Activated CD4-positive, alpha-beta T cell treated with anti-CD3 and anti-CD28 coated beads, Interleukin-2, amount 10 ng/mL, durations not matched to agents 24 days and 14 days (primary cell): ENCODE measurements at places on chromosomes 4 and X. TPM values are rescaled to one million over a fixed set of nuclear protein-coding genes. Genes with fewer than 3 reads are reported as not detected.

The SHISA3 gene
- 0.09 and 0.23 TPM in 2 replicates for total RNA-seq

DNA sequence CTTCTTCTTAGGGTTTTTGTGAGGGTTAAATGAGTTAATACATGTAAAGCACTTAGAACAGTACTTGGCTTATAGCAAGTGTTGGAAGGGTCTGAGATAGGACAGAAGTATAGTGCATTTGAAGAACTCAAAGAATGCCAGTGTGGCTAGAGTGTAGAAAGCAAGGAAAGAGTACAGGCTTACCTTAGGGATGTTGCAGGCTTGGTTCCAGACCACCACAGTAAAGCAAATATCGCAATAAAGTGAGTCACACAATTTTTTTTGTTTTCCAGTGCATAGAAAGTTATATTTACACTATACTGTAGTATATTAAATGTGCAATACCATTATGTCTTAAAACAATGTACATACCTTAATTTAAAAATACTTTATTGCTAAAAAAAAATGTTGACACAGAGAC lies 41.3 kb downstream of the KIF4A start:
- H3K27me3 ChIP-seq, result no peaks in the 10 kb centered on the region
- no peak for DNase-seq
- H3K27ac ChIP-seq, result no peak overlapping the region

- no peaks in the 10 kb centered on the region for H3K36me3 ChIP-seq
- H3K27ac ChIP-seq, result no peak overlapping the region
- no peak overlapping the region for H3K4me3 ChIP-seq
- H3K4me1 ChIP-seq, result no peaks in the 10 kb centered on the region
- peak; percentile 59 for DNase-seq
- H3K27me3 ChIP-seq, result peaks cover 4% of the 10 kb centered on the region
These were observed 40.0 kb downstream of the RIPPLY1 start for GRCh38 chrX:106862972-106863688.

The SETD7 gene
- 18.5 and 19.6 TPM in 2 replicates for total RNA-seq

The USP17L11 gene
- not detected in 2 replicates for total RNA-seq

The GNRHR gene
- total RNA-seq, result not detected in 2 replicates

DNA sequence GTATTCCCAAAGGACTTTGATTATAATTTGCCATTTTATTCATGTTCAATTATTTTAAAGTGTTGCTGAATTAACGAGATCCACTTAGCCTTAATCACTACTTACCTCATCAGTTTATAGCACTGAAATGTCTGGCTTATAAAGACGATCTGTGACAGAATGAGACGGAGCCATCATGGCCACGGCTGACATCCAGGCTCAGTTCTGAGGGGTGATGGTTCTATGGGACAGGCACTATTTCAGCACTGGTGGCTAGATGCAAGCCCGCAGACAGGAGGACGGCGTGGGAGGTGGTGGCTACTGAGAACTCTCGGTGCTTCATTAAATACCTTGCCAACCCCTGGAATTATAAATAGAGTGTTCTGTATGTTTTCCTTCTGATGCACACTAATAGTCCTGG lies 1084.2 kb upstream of the TENM3 start:
- H3K27ac ChIP-seq, result no peak overlapping the region
- no peak overlapping the region for H3K4me3 ChIP-seq
- DNase-seq, result no peak
- H3K4me1 ChIP-seq, result no peaks in the 10 kb centered on the region
- no peaks in the 10 kb centered on the region for H3K27me3 ChIP-seq

The EFHC2 gene
- not detected in 2 replicates for total RNA-seq

DNA sequence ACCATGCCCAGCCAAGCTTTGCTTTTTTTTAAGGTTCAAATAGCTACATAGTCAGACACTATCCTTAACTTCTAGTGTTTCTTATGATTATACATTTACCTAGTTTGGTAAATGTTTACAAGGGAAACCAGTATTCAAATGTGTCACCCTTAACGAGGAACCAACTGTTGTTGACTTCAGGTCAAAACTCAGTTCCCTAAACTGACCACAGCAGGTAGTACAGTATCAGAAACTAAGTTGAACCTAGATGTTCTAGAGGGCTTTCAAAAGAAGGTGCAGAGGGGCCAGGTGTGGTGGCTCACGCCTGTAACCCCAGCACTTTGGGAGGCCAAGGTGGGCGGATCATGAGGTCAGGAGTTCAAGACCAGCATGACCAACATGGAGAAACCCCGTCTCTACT lies 11.3 kb downstream of the GPC4 start:
- H3K36me3 ChIP-seq, result no peaks in the 10 kb centered on the region
- H3K27me3 ChIP-seq, result peaks cover 7% of the 10 kb centered on the region
- H3K27ac ChIP-seq, result no peak overlapping the region

The MAP9 gene
- 6.1 and 6.9 TPM in 2 replicates for total RNA-seq

The DDX53 gene
- not detected in 2 replicates for total RNA-seq

The CXCL3 gene
- not detected in 2 replicates for total RNA-seq

The FRMD7 gene
- total RNA-seq, result not detected in 2 replicates

The PFKFB1 gene
- total RNA-seq, result 0.47 and 0.58 TPM in 2 replicates

GRCh38 chrX:114450911-114451310 lies 133.0 kb upstream of the HTR2C start:
- no peaks in the 10 kb centered on the region for H3K36me3 ChIP-seq
- H3K4me1 ChIP-seq, result no peaks in the 10 kb centered on the region
- H3K4me3 ChIP-seq, result no peak overlapping the region
- H3K27ac ChIP-seq, result no peak overlapping the region

DNA sequence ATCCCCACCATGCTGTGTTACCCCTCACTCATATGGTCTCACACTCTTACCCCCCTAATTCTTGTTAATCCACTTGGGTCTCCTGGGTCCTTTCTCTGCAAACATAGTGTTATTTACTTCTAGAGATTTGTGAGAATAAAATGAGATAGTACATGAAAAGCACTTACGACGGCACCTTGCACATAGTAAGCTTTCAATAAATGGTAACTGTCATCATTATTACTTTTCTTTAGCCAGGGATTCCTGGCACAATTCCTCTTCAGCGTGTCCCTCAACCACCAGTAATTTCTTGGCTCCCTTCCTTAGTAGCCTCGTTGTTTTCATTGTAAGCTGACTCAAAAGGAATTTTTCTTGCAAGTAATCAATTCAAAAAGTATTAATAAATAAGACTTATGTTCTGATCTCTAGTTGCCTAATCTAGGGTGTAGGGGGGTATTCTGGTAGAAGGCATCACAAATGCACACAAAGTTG lies 30.1 kb upstream of the RBMX start:
- no peaks in the 10 kb centered on the region for H3K27me3 ChIP-seq
- DNase-seq, result no peak
- H3K27ac ChIP-seq, result peak overlapping the region; percentile 94
- peak overlapping the region; percentile 96 for H3K4me3 ChIP-seq

The ZNF674 gene
- total RNA-seq, result 2.1 and 2.6 TPM in 2 replicates

DNA sequence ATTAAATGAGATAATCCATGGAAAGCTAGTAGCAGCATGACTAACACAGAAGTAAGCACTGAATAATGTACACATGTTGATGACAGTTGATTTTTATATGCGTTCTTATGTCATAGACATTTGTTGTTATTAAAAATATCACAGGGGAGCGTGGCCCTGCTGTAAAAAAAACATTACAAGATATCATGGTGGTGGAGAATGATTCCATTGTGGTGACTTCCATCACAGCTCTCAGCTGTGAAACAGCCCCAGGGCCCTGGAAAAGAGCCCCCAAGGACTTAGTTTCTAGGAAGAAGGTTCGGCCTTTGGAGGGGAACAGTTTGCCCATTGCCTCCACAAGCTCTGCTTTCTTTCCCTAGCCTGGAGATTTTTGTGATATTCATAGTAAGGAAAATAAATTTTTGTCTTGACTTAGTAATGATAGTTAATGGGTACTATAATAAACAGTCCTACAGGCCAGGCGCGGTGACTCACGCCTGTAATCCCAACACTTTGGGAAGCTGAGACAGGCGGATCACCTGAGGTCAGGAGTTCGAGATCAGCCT lies 49.9 kb downstream of the FAM114A1 start:
- DNase-seq, result no peak
- peaks cover 12% of the 10 kb centered on the region for H3K4me1 ChIP-seq
- no peak overlapping the region for H3K4me3 ChIP-seq
- H3K36me3 ChIP-seq, result no peaks in the 10 kb centered on the region
- H3K27ac ChIP-seq, result no peak overlapping the region

DNA sequence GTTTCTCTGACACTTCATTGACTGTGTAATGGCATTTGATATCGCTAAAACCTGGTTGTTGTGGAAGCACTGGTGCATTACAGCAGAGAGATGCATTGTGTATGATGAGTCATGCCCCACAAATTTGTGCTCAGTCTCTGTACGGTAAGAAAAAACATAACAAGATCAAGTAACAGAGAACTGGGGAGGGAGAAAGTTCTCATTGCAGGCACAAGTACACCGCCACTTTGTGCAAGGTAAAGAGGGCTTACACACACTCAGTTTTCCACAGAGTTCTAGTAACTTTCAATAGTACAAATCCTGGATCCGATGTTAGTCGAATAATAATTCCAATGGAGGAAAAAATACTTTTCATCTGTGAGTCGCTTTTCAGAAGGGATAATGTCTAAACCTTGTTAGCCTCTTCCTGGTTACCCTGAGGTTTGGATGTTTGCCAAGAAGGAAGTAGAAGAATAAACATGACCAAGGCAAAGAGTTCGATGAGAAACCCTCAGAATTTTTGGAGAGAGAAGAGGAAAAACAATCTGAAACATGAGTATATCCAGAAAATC lies 512.5 kb upstream of the SLIT2 start:
- no peak for DNase-seq
- H3K36me3 ChIP-seq, result no peaks in the 10 kb centered on the region
- H3K4me1 ChIP-seq, result no peaks in the 10 kb centered on the region
- no peak overlapping the region for H3K27ac ChIP-seq

GRCh38 chr4:85676050-85676425 lies 201.1 kb downstream of the ARHGAP24 start:
- H3K36me3 ChIP-seq, result no peaks in the 10 kb centered on the region
- no peak for DNase-seq
- H3K4me1 ChIP-seq, result no peaks in the 10 kb centered on the region

GRCh38 chr4:159604781-159605180 lies 501.9 kb downstream of the RAPGEF2 start:
- no peaks in the 10 kb centered on the region for H3K36me3 ChIP-seq
- H3K27ac ChIP-seq, result no peak overlapping the region
- H3K27me3 ChIP-seq, result no peaks in the 10 kb centered on the region
- DNase-seq, result no peak
- no peak overlapping the region for H3K4me3 ChIP-seq
- no peaks in the 10 kb centered on the region for H3K4me1 ChIP-seq

The C1QTNF7 gene
- total RNA-seq, result not detected in 2 replicates

- peak overlapping the region; percentile 77 for H3K27ac ChIP-seq
- H3K27me3 ChIP-seq, result no peaks in the 10 kb centered on the region
- peaks cover 23% of the 10 kb centered on the region for H3K36me3 ChIP-seq
- DNase-seq, result peak; percentile 84
- H3K4me3 ChIP-seq, result peak overlapping the region; percentile 52
These were observed 76.0 kb downstream of the NAT8L start for GRCh38 chr4:2135083-2135482.

DNA sequence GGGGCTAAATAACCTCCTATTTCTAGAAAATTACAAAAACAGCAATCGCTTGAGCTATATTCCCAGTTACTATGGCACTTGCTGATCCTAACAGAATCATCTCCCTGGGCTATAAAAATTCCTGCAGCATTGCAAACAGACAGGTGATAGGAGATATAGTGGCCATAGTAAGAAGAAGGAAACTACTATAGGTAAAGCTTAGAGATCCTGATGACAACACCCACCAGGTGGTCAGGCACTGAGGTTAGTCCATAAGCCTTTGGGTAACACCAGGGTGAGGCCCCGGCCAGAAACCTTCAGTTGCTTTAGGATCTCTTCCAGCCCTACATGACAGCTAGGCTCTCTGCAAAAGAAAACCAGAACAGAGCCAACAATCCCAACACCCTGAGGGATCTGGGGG lies 197.9 kb upstream of the PPP1R2C start:
- no peak for DNase-seq
- peaks cover 4% of the 10 kb centered on the region for H3K4me1 ChIP-seq
- no peaks in the 10 kb centered on the region for H3K36me3 ChIP-seq
- H3K27ac ChIP-seq, result no peak overlapping the region

The NHS gene
- 6.8 and 7.3 TPM in 2 replicates for total RNA-seq

GRCh38 chr4:73707918-73708577 lies 32.3 kb upstream of the CXCL8 start:
- H3K4me1 ChIP-seq, result peaks cover 5% of the 10 kb centered on the region
- no peaks in the 10 kb centered on the region for H3K27me3 ChIP-seq
- DNase-seq, result peak; percentile 58
- H3K4me3 ChIP-seq, result no peak overlapping the region

DNA sequence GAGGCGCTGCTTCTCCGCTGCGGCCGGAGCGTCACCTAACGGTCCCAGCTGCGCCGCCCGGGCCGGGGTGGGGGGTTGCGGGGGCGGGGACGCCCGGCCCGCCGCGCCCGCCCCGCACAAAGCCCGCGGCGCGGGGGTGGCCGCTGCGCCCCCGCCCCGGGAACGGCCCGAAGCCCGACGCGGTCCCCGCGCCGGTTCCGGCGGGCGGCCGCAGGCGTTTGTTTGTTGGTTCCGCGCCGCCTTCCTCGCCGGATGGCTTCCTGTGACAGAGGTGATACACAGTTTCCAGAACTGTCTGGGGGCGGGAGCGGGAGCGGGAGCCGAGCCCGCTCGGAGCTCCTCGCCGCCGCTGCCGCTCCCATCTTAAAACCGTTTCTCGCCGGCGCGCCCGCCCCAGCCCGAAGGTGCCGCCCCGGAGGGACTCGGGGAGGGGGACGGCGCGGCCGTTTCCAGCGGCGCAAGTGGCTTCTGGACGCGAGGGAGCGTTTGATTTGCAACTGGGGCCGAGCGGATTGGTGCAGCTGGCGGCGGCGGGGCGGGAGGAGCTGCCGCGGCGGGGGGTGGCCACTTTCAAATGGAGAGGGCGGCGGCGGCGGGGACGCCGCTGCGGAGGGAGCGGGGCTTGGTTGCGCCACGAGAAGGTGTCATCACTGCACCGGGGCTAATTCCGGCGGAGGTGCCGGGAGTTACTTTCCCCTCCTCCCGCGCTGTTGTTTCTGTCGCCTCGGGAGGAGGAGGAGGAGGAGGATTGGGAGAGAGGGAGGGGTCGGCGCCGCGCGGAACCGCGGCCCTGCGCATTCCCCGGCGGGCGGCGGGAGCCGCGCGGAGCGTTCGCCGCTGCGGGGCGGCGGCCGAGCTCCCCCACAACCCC lies 2.3 kb downstream of the JADE1 start:
- H3K27ac ChIP-seq, result peak overlapping the region; percentile 99
- H3K4me1 ChIP-seq, result peaks cover 23% of the 10 kb centered on the region
- peaks cover 1% of the 10 kb centered on the region for H3K27me3 ChIP-seq
- DNase-seq, result peak; percentile 95
- H3K36me3 ChIP-seq, result peaks cover 6% of the 10 kb centered on the region

- H3K27me3 ChIP-seq, result no peaks in the 10 kb centered on the region
- H3K36me3 ChIP-seq, result no peaks in the 10 kb centered on the region
- DNase-seq, result no peak
- no peak overlapping the region for H3K27ac ChIP-seq
- no peaks in the 10 kb centered on the region for H3K4me1 ChIP-seq
These were observed 76.6 kb downstream of the MBNL3 start for GRCh38 chrX:132412208-132412607.

The SLC10A6 gene
- total RNA-seq, result not detected in 2 replicates

GRCh38 chrX:107970073-107970472 lies 12.1 kb downstream of the TEX13B start:
- H3K27ac ChIP-seq, result no peak overlapping the region
- no peak for DNase-seq
- H3K4me3 ChIP-seq, result no peak overlapping the region
- no peaks in the 10 kb centered on the region for H3K36me3 ChIP-seq
